ENCODE measurements at places on chromosomes 1 and 21.

DNA sequence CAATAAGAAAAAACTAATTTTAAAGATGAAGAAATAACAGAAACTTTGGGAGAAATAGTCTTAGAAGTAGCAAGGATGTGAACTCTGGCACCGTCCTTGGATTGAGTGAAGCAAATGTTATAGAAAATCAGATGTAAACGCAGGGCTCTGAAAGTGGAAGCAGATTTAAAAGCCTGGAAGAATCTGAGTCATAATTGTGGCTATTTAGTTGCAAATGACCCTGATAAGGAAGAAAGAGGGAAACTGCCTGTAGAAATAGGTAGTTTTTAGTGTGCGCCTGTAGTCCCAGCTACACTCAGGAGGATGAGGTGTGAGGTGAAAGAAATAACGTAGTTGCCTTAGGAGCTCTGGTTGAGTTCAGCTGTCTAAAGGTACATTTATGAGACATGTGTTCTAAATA, 101.0 kb downstream of the NGF start:
- no peak for DNase-seq

DNA sequence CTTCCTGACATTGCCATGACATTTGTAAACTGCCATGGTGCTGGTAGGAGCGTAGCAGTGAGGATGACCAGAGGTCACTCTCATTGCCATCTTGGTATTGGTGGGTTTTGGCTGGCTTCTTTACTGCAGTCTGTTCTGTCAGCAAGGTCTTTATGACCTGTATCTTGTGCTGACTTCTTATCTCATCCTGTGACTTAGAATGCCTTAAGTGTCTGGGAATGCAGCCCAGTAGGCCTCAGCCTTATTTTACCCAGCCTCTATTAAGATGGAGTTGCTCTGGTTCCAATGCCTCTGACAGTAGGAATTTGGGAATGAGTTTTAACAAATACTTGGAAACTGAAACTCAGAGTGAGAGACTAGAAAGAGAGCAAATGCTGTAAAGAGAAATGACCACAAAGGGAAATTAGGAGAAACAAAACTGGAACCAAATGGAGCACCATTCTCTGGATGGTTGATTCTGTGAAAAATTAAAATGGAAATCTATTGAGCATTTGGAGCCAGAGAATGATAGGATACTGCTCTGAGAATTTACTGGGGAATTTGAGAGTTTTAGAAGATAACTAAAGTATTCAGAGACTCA, 50.1 kb upstream of the RHOU start:
- DNase-seq, result no peak

DNA sequence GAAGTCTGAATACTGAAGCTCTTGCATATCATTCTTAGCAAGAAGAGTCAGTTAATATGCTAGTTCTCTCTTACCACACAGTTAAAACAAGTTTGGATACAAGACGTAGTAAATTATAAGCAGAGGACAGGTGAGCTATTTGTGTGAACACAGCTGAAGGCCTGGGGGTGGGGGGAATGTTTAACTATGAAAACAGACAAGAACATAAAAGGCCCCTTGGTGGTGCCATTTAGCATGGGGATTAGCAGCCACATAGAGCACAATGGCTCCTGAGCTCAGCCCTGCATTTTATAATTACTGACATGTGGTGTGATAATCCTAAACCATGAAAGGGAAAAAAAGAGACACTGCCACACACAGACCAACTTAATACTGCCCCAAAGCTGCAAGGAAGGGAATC, 94.8 kb downstream of the TGFBR3 start:
- peak; percentile 77 for DNase-seq

GRCh38 chr1:237416924-237417655, 375.1 kb downstream of the RYR2 start:
- DNase-seq, result no peak

GRCh38 chr1:160860840-160861505, 1.7 kb downstream of the CD244 start:
- no peak for DNase-seq

GRCh38 chr1:200453553-200453905, 43.7 kb upstream of the ZNF281 start:
- DNase-seq, result no peak

GRCh38 chr1:4752059-4752458, 97.7 kb downstream of the AJAP1 start:
- no peak for DNase-seq

GRCh38 chr1:216641669-216642460, 81.4 kb downstream of the ESRRG start:
- DNase-seq, result no peak
